ENCODE measurements at places on chromosomes 3 and 15.

- DNase-seq: no peak
Measured at GRCh38 chr3:195738274-195739044, 17.7 kb downstream of the MUC20 start.

GRCh38 chr3:61667814-61668213 is 106.4 kb downstream of the PTPRG start:
- DNase-seq: no peak

DNA sequence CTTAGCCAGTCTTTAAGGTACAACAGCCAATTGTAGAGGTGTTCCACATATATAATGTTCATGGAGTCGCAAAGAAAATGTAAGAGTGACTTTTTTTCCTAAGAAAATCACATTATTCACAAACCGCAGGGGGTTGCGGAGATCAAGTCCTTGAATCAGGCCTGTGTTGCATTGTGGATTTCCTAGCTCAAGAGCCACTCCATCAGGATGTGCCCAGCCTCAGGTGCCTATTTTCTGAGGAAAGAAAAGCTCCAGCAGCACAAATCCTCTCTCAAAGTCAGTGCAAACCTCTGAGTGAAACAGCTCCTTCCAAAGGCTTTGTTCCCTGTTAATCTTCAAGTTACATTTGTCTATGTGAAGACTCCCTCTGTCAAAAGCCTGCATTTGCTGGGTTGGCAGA is 349.4 kb downstream of the CLSTN2 start:
- DNase-seq: no peak

GRCh38 chr3:19543212-19543841 is 390.7 kb downstream of the EFHB start:
- peak; percentile 37 for DNase-seq

DNA sequence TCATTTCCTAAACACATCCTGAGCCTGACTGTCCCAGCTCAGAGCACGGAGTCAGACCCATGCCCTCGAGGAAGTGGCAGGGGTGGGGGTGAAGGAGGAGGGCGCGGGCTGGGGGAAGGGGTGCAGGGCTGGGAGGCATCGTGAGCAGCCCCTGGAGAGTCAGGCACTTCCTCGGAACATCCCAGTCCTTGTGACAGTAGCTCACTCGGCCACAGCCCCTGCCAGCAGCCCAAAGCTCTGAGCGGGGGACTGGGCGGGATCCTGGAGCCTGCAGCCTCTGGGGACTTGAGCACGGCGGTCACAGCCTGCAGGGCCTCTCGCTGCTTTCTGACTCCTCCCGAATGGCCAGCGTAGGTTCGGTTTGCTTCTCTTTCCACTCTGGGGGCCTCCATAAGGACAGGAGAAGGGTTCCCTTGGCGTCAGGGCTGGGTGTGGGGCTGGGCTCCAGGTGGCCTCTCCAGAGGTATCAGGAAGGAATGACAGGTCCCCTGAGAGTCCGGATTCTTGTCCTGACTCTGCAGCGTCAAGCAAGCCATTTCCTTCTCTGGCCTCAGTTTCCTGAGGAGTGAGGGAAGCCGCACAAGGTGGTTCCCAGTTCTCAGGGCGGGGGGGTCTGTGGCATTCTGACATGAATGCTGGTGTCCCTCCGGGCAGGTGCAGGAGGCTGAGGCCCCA is 20.9 kb downstream of the PSTPIP1 start:
- no peak for DNase-seq

DNA sequence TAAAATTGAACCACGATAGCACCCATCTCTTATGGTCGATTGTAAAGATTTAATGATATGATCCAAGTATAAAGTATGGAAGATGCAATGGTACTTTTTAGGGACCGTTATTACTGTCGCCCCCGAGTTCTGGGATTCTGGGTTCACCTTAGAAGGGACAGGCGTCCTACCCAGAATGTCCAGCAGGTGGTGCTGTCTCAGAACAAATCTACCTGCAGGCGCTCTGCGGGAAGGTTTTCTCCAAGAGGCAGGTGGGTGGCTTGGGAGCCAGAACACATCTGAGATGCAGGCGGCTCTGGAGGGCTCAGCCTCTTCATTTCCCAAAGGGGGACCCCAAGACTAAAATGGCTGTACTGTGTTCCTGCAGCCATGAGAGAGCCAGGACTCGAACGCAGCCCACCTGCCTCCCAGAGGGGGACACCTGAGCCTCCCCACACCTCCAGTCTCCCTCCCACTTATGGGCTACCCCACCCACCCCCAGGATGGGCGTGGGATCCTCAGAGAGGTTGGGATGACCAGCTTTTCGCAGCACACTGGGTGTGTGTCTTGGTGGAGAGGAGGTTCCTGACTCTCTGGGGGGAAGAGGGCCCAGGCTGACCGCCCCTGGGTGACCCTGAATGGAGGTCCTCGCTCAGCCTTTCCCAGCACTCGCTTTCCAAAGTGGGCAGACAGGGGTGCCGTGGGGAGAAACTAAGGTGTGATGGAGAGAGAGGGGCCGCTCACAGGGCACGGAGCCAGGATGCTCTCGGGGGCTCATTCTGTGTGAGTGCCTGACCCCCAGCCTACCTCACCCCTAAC is 28.1 kb upstream of the CORO2B start:
- DNase-seq: peak; percentile 10

GRCh38 chr3:174308736-174309135 is 550.4 kb upstream of the NAALADL2 start:
- DNase-seq: no peak

All from foreskin melanocyte (primary cell).